Uterus (tissue), 4 donors: ENCODE measurements at places on chromosomes 5 and 9. TPM values are rescaled to one million over a fixed set of nuclear protein-coding genes. Genes with fewer than 3 reads are reported as not detected.

DNA sequence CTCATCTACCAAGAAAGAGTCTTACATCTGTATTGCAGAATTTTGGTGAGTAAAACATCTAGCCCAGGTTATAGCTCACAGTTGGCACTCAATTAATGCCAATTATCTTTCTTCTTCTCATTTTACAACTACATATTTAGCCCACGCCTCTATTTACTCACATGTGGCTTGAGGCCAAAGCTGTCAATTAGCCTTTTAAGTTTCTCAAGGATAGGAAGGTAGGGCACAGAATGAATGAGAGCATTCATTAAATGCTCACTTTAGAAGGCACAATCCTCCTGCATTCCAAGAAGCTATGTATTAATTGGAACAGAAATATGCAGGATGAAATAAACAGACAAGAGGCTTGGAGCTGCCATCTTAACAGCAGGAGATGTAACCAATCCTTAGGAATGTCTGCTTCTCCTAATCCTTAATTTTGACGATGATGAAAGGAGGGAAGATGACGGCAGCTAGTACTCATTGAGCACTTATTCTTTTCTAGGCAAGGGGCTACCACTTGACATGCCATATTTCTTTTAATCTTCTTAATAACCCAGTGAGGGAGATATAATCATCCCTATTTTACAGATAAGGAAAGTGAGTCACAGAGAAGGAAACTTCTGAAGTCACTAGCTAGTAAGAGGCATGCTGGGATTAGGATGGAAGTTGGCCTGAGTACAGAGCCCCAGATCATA lies 30.8 kb upstream of the PANK3 start:
- no peaks in the 10 kb centered on the region for H3K36me3 ChIP-seq
- no peak for DNase-seq
- no peaks in the 10 kb centered on the region for H3K4me1 ChIP-seq
- H3K27me3 ChIP-seq, result no peaks in the 10 kb centered on the region
- no peak overlapping the region for H3K27ac ChIP-seq

- no peaks in the 10 kb centered on the region for H3K36me3 ChIP-seq
- no peak for DNase-seq
- no peak overlapping the region for H3K27ac ChIP-seq
- H3K4me1 ChIP-seq, result no peaks in the 10 kb centered on the region
- H3K27me3 ChIP-seq, result no peaks in the 10 kb centered on the region
Observed at GRCh38 chr5:13325765-13326164, 618.7 kb downstream of the DNAH5 start.

GRCh38 chr5:92560698-92561401 lies 1020.2 kb downstream of the NR2F1-AS1 start:
- DNase-seq, result no peak
- no peaks in the 10 kb centered on the region for H3K4me1 ChIP-seq

GRCh38 chr5:74310386-74310785 lies 330.1 kb downstream of the ENC1 start:
- no peak overlapping the region for H3K4me3 ChIP-seq
- DNase-seq, result no peak
- H3K4me1 ChIP-seq, result no peaks in the 10 kb centered on the region
- H3K27ac ChIP-seq, result no peak overlapping the region

GRCh38 chr5:130532786-130533185 lies 628.5 kb downstream of the CHSY3 start:
- no peaks in the 10 kb centered on the region for H3K4me1 ChIP-seq
- no peak for DNase-seq
- no peaks in the 10 kb centered on the region for H3K27me3 ChIP-seq
- H3K4me3 ChIP-seq, result no peak overlapping the region

DNA sequence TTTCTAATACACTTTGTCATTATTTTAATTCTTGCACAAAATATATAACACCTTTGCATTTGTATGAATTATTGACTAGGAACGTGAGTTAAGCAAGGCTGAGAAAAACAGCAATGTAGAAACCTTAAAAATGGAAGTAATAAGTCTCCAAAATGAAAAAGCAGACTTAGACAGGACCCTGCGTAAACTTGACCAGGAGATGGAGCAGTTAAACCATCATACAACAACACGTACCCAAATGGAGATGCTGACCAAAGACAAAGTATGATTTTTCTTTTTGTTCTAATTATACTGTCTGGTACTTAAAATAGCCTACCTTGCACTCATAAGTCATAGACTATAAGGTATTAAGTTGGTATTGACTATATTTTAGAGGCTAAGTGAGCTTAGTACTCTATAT lies 34.4 kb downstream of the RAD50 start:
- no peaks in the 10 kb centered on the region for H3K4me1 ChIP-seq
- no peak overlapping the region for H3K4me3 ChIP-seq
- H3K27ac ChIP-seq, result no peak overlapping the region
- H3K36me3 ChIP-seq, result no peaks in the 10 kb centered on the region
- no peaks in the 10 kb centered on the region for H3K27me3 ChIP-seq
- no peak for DNase-seq

- no peaks in the 10 kb centered on the region for H3K4me1 ChIP-seq
- H3K27me3 ChIP-seq, result no peaks in the 10 kb centered on the region
- H3K27ac ChIP-seq, result no peak overlapping the region
- no peaks in the 10 kb centered on the region for H3K36me3 ChIP-seq
- DNase-seq, result no peak
Observed at GRCh38 chr5:179190851-179191505, 130.8 kb downstream of the ZNF354C start.

GRCh38 chr5:25851301-25851700 lies 1187.1 kb downstream of the CDH9 start:
- no peaks in the 10 kb centered on the region for H3K27me3 ChIP-seq
- H3K4me3 ChIP-seq, result no peak overlapping the region
- H3K4me1 ChIP-seq, result no peaks in the 10 kb centered on the region
- H3K27ac ChIP-seq, result no peak overlapping the region

DNA sequence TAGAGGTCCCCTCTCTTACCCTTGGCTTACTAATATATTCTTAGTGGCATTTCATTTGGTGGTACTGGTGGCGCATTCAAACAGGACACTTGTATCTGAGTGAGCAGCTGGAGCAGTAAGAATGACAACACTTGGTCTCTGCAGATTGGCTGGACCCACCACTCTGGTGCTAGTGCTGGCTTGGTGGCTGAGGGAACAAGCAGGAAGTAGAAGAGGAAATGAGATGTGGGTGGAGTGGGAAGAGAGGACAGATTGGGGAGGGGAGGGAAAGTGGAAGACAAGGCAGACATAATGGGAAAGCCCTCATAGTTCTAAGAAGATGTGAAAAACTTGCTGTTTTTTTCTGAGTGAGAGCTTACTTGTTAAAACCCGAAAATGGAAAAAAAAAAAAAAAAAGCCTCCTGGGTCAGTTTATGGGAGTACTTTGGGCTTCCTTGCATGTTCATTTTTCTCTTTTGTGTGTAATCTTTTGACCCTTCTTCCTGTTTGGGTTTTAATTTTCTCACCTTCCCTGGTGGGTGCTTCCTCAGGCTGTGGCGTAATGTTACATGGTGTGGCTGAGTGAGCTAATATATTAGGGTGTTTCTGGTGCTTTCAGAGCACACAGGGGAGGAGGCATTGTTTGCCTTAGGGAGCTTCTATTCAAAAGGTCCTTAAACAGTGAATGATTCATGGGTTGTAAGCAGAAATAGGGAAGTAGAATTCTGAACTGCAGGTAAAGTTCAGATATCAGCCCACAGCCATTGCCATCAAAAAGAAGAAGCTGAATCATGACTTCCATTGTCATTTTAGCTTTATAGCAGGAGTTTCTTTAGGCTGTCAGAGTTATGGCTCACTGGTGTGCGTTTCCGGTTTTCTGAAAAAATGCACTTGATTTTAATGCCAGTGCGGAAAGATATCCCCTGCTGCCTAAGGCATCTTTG lies 52.3 kb downstream of the TLE4 start:
- no peak for DNase-seq
- no peak overlapping the region for H3K27ac ChIP-seq
- H3K4me1 ChIP-seq, result no peaks in the 10 kb centered on the region
- H3K4me3 ChIP-seq, result no peak overlapping the region
- H3K36me3 ChIP-seq, result no peaks in the 10 kb centered on the region

- no peak for DNase-seq
- H3K4me1 ChIP-seq, result no peaks in the 10 kb centered on the region
- H3K4me3 ChIP-seq, result no peak overlapping the region
- no peak overlapping the region for H3K27ac ChIP-seq
- no peaks in the 10 kb centered on the region for H3K27me3 ChIP-seq
- no peaks in the 10 kb centered on the region for H3K36me3 ChIP-seq
Observed at GRCh38 chr5:41122459-41122858, 51.3 kb upstream of the MROH2B start.

DNA sequence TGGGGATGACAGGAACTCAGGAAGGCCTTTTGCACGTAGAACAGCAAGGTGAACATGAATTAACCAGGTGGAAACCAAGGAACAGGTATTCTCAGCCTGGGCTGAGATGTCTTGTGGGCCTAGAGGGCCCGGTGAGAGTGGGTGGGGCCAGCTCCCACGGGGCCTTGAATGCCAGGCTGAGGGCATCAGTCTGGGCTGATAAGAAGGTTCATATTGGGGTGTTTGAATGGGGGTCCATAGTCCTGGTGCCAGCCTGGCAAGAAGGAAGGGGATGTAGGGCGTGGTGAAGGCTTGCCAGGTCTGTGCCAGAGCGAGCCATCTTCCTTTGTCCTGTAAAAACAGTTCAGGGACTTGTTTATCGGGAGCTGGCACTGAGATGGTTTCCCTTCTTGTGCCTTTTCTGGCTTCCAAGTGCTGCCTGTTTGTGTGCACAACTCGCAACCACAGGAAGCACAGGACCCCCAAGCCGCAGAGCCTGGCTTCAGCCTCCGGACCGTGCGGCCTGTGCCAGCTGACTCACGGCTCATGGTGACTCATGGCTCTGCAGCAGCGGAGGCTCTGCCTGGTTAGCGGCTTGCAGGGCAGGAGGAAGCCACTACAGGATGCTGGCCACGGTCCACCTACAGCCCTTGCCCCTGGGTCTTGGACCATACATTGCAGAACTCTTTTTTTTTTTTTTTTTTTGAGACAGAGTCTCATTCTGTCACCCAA lies 2.4 kb downstream of the CARD19 start:
- no peaks in the 10 kb centered on the region for H3K27me3 ChIP-seq
- DNase-seq, result peak; percentile 94
- H3K4me1 ChIP-seq, result peaks cover 6% of the 10 kb centered on the region
- H3K27ac ChIP-seq, result peak overlapping the region; percentile 99
- H3K4me3 ChIP-seq, result peak overlapping the region; percentile 6
- H3K36me3 ChIP-seq, result no peaks in the 10 kb centered on the region

DNA sequence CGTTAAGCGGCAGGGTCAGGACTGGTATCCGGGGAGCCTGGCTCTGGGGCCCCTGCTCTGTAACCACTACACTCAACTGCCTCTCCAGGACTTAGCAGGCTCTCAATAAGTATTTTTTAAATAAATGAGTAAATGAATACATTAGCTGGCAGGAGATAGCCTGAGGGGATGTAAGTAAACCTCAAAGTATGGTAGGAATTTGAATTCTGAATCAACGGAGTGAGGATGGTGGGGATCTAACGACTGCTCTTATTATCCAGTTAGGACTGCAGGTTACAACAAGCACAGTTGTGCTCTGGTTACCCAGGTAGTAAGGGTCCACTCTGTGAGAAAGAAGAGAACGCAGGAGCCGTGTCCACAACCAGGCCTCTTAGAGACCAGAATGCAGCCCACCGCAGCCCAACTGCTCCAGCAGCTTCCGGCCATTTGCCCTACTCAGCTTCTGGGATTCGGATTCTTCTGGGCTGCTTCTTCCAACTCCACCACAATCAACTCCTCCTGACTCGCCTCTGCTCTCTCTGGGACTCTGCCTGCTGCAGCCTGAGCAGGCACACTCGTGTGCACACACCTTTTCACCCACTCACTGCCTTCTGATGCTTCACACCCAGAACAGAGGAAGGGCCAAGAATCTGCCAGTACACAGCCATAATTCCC lies 52.6 kb downstream of the MED27 start:
- no peak overlapping the region for H3K27ac ChIP-seq
- H3K27me3 ChIP-seq, result no peaks in the 10 kb centered on the region
- H3K36me3 ChIP-seq, result no peaks in the 10 kb centered on the region

The MSMP gene
- total RNA-seq, result not detected

The TMEM232 gene
- total RNA-seq, result 19.3 TPM

The NXNL2 gene
- 2.0 TPM for total RNA-seq

The GALT gene
- 48.8 TPM for total RNA-seq

The HAND1 gene
- not detected for total RNA-seq
